Naive thymus-derived CD8-positive, alpha-beta T cell (primary cell): ENCODE measurements at places on chromosomes 1 and 21. TPM values are rescaled to one million over a fixed set of nuclear protein-coding genes. Genes with fewer than 3 reads are reported as not detected.

CFAP57 gene
- not detected for total RNA-seq

HSD11B1 gene
- total RNA-seq, result not detected

TRPM2 gene
- total RNA-seq, result 0.31 TPM

SYDE2 gene
- 10.0 TPM for total RNA-seq
